Activated T-helper 2 cell treated with anti-CD3 and anti-CD28 coated beads, Interferon-gamma antibody, Interleukin-2, Interleukin-4, amounts not matched to agents 10 μg/mL and 5 μg/mL and 100 μg/mL, durations not matched to agents 14 hours and 24 hours and 36 hours (primary cell): ENCODE measurements at places on chromosomes 2 and 18. TPM values are rescaled to one million over a fixed set of nuclear protein-coding genes. Genes with fewer than 3 reads are reported as not detected.

DNA sequence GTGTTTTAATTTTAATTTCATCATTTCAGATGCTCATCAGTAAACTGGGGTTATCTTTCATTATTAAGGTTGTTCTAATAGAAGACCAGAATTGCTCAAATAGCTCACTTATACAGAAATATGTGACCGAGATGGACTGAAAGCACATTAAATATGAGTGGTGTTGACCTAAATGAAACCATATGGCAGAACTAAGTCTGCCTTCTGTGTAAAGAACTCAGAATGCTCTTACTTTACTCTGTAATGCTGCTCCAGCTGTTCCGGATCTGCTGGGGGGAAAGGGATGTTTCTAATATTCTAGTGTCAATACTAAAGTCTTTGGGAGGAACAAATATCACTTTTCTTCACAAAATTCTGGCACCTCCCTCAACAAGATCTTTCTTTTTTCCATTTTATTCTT is 131.0 kb downstream of the DPP4 start:
- no peak for DNase-seq

DNA sequence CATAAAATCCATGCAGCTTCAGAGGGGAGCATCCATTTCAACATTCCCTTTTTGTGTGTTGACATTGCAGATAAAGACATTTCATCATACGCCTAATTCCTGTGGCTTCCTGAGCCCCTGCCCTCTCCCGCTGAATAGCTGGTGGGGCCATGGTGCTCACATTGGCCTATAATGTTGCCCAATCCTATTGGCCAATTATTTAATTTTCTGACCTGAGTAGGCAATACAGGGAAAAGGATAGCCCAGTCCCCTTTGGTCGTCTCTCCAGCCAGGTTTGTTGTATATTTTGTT is 163.8 kb upstream of the MYCN start:
- DNase-seq: no peak

GRCh38 chr18:3455907-3456685 is 6.1 kb downstream of the TGIF1 start:
- DNase-seq: no peak

Gene HOXD4
- not detected in 2 replicates for total RNA-seq

Gene TMEM163
- total RNA-seq: 0.09 and 0.27 TPM in 2 replicates

GRCh38 chr2:62504657-62505056 is 1.3 kb downstream of the TMEM17 start:
- DNase-seq: no peak

DNA sequence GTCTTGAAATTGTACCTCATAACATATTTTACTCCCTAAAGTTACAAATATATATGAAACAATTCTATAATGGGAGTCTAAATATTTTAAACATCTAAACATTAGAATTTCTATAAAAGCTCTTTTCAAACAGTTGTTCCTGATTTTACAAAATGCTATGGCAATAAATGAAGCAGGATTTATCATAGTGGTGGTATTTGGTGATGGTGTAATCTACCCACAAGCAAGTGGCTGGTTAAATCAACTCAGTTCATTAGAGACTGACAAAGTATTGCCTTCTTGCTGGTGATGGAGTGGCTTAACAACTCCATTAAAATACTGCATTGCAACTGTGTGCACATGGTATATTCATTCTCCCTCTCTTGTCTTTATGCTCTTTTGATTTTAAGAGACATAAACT is 138.9 kb downstream of the PMAIP1 start:
- no peak for DNase-seq

Gene PLGLB1
- 2.1 and 2.2 TPM in 2 replicates for total RNA-seq

Gene MBP
- 53.7 and 54.3 TPM in 2 replicates for total RNA-seq

Gene IL36B
- not detected in 2 replicates for total RNA-seq

Gene PSMG2
- total RNA-seq: 105 and 107 TPM in 2 replicates

Gene GULP1
- total RNA-seq: not detected in 2 replicates

DNA sequence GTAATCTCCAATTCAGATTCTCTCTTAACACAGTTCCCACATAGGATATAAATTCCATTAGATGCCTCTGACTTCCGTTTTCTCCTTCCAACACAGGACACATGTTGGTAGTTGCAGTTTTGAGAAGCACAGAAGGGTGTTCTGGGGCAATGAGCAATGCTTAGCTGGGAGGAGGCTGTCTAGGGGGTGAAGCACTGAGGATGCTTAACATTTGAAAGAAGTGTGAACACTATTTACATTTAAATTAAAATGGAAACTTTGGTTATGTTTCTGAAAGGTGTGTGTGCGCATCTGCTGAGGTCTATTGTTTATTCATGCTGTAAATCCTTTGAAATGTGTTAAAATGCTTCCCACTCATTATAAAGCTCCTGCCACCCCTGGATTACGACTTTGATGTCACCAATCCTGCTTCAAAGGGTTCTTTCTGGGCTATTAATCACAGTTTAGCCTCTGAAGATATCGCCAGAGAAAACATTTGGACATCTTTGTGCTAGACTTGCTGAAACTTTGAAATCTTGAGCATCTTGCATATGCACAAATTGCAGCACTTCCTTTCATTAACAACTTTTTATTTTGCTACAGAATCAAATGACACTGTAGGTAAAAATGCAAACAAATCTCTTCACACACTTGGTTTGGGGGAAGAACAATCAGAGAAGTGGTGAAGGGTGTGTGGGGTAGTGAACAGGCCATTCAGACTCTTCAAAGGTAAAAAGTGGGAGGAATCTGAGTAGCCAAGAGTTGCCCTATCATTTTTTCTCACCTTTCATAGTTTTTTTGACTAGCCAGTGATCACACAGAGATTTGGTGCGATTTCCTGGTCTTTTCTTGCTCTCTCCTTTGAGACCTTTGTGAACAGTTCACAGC is 258.4 kb downstream of the MYO3B start:
- DNase-seq: no peak

DNA sequence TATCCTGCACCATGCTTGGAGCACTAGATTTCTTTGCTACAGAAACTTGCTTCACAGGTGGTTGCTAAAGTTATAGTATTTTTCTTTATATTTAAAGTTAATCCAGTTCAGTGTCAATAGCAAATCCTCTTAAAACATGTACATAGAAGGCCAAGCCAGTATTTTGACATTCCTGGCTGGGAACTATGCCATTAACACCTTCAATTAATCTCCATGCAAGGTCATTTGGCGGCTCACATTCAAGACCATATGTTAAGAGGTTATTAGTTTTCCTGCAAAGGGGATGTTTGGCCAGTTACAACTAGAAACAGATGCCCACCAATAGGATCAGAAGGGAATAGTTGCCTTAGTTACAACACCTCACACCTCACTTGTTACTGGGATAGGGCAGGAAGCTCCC is 261.3 kb upstream of the MEIS1 start:
- DNase-seq: no peak

Gene MOGAT1
- 0.18 TPM in 1 of 2 replicates, not detected in the other for total RNA-seq

Gene ARPC2
- total RNA-seq: 639 and 643 TPM in 2 replicates

GRCh38 chr2:67760995-67761394 is 301.8 kb downstream of the C1D start:
- DNase-seq: no peak

DNA sequence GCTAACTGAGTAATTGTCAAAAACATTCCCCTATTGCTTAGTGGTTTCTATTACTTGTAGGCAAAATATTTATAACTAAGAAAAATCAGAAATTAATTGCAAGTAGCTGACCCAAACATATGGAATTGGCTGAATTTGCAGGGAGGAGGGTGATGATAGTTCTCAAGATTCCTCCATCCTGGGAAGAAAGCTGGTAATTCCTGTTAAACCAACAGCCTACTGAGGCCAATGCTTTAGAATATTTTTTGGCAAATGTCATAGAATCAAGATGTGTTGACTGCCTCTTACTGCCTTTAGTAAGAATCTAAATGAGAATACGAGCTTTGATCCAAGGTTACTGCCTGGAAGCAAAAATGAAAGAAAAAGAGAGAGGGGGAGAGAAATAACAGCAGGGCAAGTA is 120.0 kb downstream of the COL6A3 start:
- DNase-seq: no peak

Gene CFC1
- not detected in 2 replicates for total RNA-seq

- DNase-seq: no peak
Measured at GRCh38 chr2:64485961-64486360, 32.0 kb downstream of the LGALSL start.

Gene CXCR1
- not detected in 2 replicates for total RNA-seq
